Lung microvascular endothelial cell (primary cell): ENCODE measurements at places on chromosomes 2 and 18. TPM values are rescaled to one million over a fixed set of nuclear protein-coding genes. Genes with fewer than 3 reads are reported as not detected.

GRCh38 chr2:24123195-24123921 is at the start of the genes FAM228B and PFN4:
Gene FAM228B, plus strand, starts transcription at chr2:24123469. Its CDS starts 893 bp downstream, at chr2:24124362.
Gene PFN4, minus strand, starts transcription at chr2:24123334. Its CDS starts 799 bp downstream, at chr2:24122535.
- peak; percentile 87 for DNase-seq

- DNase-seq: no peak
Observed at GRCh38 chr2:81505586-81505985, 1201.0 kb upstream of the LRRTM1 start.

DNA sequence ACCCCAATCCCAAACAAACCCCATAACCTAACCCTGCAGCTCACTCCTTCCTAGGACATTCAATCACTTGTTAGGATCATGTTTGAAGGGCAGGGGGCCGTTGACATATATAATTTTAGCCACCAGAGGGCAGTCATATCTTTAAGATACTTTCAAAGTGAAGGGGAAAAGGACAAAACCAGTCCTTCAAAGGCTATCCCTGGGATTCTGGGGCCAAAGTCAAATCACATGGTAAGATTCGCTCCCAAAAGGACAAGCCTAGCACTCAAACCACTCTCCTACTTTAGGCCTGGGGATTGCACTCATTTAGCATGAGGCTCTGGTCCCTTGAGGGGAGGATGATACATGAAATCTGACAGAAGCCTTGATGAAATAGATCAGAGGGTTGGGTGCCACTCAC is 44.6 kb downstream of the HAUS1 start:
- DNase-seq: peak; percentile 59

DNA sequence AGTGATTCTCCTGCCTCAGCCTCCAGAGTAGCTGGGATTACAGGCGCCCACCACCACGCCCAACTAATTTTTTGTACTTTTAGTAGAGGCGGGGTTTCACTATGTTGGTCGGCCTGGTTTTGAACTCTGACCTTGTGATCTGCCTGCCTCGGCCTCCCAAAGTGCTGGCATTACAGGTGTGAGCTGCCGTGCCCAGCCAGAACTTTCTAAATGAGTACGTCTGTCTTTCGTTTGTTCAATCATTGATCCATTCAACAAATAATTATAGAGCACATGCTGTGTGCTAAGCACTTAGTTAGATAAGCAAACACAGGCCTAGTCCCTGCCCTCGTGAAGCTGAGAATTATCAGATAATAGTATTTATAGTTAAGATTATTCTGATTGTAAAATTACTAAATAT is 56.5 kb downstream of the TTC39C start:
- DNase-seq: no peak

- DNase-seq: peak; percentile 26
Observed at GRCh38 chr2:85308896-85309555, 18.8 kb downstream of the TGOLN2 start.

GRCh38 chr2:111117598-111118480 is 2.9 kb upstream of the BCL2L11 start:
- DNase-seq: peak; percentile 73

- no peak for DNase-seq
Observed at GRCh38 chr2:3465328-3465727, 54.0 kb downstream of the ADI1 start.

Gene MEP1B
- total RNA-seq: not detected in 2 replicates

Gene TNS1
- total RNA-seq: 26.8 and 82.1 TPM in 2 replicates

DNA sequence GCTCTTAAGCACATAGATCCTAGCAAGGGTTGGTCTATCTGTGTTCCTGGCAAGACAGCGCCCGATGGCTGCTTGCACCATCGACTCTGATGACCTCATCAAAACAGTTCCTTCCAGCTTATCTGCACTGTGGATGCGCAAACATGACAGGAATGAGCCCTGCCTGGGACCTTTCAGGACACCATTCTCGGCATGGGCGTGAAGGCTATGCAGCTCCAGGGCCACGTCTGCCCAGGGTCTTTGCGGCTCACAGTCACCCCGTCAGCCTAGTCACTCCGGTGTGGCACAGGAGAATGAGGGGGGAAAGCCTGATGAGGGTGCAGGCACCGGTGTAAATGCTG is 147.8 kb upstream of the TWIST2 start:
- no peak for DNase-seq

Gene TRIM43
- not detected in 2 replicates for total RNA-seq

GRCh38 chr18:78525366-78526111 is 454.1 kb upstream of the SALL3 start:
- no peak for DNase-seq

Gene OXER1
- total RNA-seq: not detected in 2 replicates

Gene ANKRD30B
- total RNA-seq: under 0.01 TPM in 1 of 2 replicates, not detected in the other

DNA sequence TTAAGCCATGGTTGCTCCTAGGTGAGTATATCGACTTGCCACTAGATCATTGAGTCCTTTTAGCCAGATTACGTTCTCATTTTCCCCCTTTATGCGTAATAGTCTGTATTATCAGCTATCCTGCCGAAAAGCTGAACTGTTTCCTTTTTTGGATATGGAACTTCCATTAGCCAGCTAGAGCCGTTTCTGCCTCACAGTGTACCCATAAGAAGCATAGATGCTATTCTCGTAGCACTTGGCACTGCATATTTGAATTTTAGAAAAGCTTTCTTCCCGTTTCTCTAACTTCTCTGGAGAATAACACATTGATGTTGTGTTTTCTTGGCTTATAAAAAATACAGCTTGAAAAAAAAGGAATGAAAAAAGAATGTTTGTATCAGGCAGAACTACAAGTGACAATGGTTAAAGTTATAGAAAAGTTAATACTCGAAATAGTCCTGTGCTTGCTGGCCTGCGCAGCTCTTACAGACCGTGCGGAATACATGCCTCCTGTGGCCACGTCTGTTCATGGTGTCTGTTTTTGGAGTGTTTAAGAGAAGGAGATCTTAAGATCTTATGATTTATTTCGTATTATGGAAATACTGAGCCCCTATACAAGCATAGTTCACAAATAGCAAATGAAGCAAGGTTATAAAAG is 710 bp downstream of the DUSP19 start:
- DNase-seq: peak; percentile 8

- no peak for DNase-seq
Observed at GRCh38 chr2:190812506-190813294, 67.9 kb upstream of the GLS start.

GRCh38 chr18:26208977-26209376 is 17.3 kb upstream of the TAF4B start:
- DNase-seq: no peak
